ENCODE measurements at places on chromosomes 3 and 15.

GRCh38 chr15:50107591-50108408 lies 11.2 kb downstream of the ATP8B4 start:
- no peak for DNase-seq

GRCh38 chr3:105686278-105686897 lies 182.4 kb downstream of the CBLB start:
- peak; percentile 3 for DNase-seq

GRCh38 chr3:100927775-100928174 lies 65.4 kb downstream of the ABI3BP start:
- no peak for DNase-seq

DNA sequence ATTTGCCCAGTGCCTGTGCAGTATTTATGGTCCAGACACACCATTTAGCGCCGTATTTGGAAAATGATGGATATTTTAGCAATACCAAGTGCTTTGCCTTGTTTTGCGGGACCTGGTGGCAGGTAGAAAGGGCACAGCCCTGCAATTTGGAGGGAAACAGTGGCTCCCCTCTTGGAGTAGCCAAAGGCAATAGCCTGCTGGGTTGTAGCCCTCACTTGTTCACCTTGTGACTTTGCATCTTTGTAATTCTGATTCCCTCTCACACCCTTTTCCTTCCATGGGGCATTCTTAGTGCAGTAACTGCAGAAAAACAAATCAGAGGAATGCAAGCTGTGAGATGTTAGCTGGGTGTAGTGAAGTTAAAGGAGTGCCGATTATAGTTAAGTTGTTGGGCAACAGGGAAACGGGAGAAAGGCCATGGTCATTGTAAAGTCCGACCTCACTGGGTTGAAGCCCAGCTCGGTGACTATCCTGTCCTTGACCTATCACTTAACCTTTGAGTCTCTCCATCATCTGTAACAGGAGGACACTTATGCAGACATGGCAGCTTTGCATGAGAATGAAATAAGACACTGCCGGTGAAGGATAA lies 131.0 kb upstream of the KLHL25 start:
- DNase-seq, result no peak
